ENCODE measurements at places on chromosomes 12 and 14. TPM values are rescaled to one million over a fixed set of nuclear protein-coding genes. Genes with fewer than 3 reads are reported as not detected.
A peak's percentile ranks its signal among the peaks of the same experiment; 100 is the strongest.

DNA sequence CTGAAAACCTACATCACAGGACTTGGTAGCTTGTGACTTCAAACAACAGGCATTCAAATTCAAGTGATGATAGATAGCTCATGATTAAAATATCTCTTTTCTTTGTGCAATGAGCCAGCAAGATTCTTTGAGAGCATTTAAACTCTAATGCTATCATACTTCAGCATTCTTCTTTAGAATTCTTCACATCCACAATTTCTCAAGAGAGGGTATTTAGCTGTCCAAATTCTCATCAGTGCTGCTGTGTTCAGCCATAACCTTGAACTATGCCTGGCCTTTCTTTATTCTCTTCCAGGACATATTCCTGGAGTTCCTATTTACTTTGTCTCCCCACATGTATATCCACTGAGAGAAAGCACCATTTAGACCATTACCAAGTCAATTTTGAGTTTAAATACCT lies 321.1 kb downstream of the EGLN3 start:
- DNase-seq, result no peak

GRCh38 chr12:97960741-97961608 lies 498.4 kb downstream of the RMST start:
- DNase-seq, result peak; percentile 53

Gene RHEBL1
- 2.1 TPM for total RNA-seq

- no peak for DNase-seq
Observed at GRCh38 chr12:55719371-55719770, 822 bp upstream of the RDH5 start.

DNA sequence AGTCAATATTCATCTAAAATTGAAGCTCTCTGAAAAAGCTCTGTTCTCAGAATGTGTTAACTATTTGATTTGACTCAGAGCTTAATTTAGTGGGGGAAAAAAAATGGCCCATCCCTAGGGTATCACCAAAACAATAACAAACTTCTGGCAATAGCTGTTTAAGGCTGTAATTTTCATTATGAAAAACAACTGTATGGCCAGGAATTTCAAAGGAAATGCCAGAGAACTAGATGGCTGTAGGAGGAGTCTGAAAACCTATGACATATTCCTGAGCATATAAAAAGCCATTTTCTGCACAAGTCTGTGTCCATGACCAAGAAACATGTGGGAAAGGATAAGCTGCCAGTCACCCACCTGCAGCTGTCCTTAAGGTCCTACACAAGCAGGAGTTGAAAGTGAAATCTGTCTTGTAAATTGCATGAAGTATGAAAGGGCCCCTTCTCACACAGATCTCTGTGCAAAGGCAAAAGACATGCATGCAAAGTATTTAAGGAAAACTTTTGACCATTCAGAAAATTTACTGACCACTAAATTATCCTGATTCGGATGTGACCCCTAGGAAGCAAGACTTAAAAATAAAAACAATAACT lies 299.1 kb downstream of the BTG1 start:
- no peak for DNase-seq

DNA sequence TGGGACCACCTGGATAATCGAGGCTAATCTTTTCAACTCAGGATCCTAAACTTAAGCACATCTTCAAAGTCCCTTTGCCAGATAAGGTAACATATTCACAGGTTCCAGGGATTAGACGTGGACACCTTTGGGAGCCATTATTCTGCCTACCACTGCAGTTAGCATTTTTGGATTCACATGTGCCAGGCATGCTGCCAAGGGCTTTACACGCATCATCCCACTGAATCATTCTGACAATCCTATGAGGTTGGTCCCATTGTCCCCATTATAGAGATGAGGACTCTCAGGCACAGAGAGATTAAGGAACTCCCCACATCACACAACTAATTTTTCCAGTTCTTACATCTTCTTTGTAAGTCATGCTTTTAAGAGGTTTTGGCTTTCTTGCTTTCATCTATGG lies 34.5 kb downstream of the RTN1 start:
- no peak for DNase-seq

Gene PELI2
- total RNA-seq, result 16.2 TPM

Gene LMO3
- 34.1 TPM for total RNA-seq

Gene STYK1
- total RNA-seq, result not detected

Gene RIPK3
- not detected for total RNA-seq

Gene GLT1D1
- 8.6 TPM for total RNA-seq

GRCh38 chr12:76546889-76547288 lies 12.7 kb downstream of the OSBPL8 start:
- no peak for DNase-seq

DNA sequence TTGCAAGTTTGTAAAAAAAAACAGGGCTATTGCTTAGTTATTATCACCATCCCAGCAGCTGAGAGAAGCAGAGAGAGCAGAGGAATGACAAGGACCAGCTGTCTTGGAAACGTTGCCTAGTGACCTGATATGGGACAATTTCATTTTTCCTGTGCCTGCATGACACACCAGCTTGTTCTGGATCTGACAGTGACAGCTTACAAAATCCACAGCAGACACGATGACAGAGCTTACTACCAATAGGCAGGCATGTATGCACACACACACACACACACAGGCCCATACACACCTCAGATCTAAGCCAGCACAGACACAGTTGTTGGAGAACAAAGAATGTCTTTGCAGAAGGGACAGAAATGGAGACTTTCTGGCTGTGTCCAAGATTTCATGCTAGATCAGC lies 25.4 kb downstream of the HSPB8 start:
- DNase-seq, result no peak

Gene OTOGL
- 0.12 TPM for total RNA-seq

- DNase-seq, result no peak
Observed at GRCh38 chr12:46364300-46364696, 8.3 kb downstream of the SLC38A2 start.

DNA sequence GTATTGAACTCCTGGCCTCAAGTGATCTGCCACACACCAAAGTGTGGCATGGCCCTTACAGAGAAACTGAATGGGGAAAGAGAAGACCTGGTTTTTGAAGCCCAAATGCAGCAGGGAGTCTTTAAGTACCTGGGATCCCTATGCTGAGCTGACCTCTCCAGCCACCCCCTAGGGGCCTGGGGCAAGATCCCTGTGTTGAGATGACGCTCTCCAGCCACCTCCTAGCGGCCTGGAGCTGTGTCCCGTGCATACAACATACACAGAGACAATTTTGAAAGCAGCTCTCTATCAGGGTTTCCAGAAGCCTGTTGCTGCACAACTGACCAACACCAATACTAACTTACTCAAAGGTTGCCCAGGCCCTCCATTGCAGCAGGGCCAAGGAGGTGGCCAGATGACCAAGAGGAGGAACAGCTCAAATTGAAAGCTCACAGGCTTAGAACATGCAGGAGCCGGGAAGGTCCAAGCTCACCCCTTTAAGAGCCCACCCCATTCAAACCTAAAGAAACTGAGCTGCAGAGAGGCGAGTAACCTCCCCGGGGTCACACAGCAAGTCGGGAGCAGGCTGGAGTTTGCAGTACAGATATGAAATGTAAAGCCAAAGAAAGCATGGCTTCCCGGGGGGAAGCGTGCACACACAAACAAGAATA lies 31.5 kb downstream of the TTC7B start:
- DNase-seq, result no peak

Gene DPY19L2
- total RNA-seq, result 23.2 TPM

DNA sequence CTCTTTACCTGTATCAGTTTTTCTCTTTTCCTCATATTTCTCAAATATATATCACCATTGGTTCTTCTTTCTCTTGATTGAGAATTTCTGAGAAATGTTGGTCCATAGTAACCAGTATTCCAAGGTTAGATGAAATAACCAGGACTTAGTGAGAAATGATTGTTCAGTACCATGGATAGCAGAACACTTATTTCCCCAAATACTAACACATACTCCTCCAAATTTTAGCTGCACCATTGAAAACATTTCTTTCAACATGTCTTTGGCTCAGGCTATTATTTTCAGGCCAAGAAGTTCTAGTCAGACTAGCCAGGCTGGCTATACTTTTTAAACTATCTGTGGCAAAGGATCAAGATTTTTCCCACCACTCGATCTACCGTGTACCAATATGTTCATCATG lies 113.3 kb downstream of the PTPRO start:
- no peak for DNase-seq

DNA sequence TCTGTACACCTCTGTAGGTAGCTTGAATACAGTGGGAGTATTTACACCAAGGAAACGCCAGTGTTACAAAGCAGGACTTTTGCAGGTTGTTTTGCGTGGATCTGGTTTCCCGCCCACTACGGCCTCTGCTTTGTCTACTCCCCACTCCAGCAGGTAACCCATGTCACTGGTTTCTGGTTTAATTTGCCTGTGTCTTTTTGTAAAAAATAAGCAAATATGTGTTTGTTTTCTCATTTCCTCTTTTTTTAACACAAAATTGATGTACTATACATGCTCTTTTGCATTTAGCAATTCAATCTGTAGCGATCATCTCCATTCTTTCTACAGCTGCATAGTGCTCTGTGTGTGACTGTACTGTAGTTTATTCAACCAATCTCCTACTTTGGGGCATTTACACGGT lies 43.4 kb upstream of the SCN8A start:
- no peak for DNase-seq

- no peak for DNase-seq
Observed at GRCh38 chr12:76929499-76929898, 50.7 kb upstream of the CSRP2 start.

Gene ATP5MC2
- total RNA-seq, result 596 TPM

GRCh38 chr12:130847112-130847511 lies 8.1 kb upstream of the STX2 start:
- no peak for DNase-seq

DNA sequence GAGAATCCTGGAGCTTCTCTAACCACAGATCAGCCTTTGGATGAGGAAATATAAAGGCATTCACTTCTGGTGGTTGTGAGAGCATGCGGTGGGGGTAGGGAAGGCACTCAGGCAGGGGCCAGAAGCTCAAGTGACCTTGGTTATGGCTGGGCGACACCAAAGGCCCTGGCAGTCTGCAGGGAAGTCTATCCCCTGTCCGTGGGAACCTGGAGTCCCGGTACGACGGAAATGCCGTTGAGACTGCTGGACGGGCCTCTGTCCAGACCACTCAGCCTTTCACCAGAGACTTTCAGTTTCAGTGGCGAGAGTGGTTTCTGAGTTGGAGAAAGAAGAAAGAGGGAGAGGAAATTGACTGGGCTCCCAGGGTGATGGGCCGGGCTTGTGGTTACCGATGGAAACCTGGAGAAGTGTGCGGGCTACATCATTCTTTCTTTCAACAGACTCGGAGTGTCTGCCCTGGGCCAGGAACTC lies 20.9 kb downstream of the ISCA2 start:
- no peak for DNase-seq

DNA sequence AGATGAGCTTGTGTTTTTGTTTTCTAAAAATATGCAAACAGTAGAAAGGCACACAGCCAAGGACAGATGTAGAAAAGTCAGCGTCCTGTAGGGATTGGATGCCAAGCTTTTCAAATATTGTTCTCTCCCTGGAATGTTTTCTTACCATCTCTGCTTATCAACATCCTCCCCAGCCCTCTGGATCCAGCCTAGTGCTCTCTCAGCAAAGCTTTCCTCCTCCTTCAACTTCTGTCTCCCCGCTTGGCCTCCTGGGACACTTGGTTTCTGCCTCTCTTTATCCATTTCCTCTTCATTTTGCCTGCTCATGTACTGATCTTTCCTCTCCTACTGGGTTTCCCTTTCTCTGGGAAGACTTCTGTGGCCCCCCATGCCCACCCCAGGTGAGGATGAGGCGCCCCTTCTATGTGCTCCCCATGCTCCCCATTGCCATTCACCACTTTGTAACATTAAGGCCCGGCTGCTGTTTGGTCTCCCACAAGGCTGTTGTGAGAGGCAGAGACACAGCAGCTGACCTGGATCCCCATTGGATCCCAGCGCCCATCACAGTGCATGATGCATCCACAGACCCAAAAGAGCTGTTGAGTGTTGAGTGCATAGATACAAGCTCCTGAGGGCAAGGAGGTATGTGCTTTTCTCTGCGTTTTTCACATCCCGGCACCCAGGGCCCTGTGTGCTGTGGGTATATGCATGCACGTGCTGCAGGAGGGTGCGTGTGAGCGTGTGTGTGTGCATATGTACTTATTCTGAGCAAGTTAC lies 38.2 kb downstream of the EVL start:
- no peak for DNase-seq

GRCh38 chr12:23083267-23083666 lies 458.3 kb downstream of the ETNK1 start:
- no peak for DNase-seq

Gene CIROP
- not detected for total RNA-seq

DNA sequence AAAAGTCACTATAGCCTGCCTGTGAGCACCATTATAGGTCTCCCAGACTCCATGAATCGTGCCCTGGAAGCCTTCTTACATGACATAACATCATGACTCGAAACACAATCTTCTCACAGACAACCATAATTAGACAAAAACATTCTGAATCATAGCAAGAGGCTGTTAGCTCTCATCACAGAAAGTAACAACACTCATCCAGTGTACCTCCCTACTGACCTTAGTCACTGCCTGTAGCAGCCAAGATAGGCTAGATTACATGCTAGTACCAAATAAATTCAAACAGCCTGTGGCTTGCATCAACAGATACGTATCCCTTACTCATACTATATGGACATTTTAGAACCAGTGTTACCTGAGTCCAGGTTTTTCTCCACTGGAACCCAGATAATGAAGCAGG lies 663.8 kb upstream of the FOXG1 start:
- no peak for DNase-seq

- no peak for DNase-seq
Observed at GRCh38 chr12:58248599-58248998, 307.2 kb downstream of the ATP23 start.

GRCh38 chr14:58243790-58244555 lies 670 bp upstream of the PSMA3 start:
- no peak for DNase-seq

Gene PEX5
- total RNA-seq, result 42.2 TPM

Gene RNASE3
- total RNA-seq, result not detected

Gene LIN52
- 22.3 TPM for total RNA-seq

- peak; percentile 43 for DNase-seq
Observed at GRCh38 chr12:6827982-6828780, at the start of gene P3H3. Gene P3H3, plus strand, starts transcription at chr12:6828407. Its CDS starts 34 bp downstream, at chr12:6828441.

Gene TMEM30B
- 0.07 TPM for total RNA-seq

Gene GPR68
- total RNA-seq, result 0.14 TPM

- DNase-seq, result no peak
Observed at GRCh38 chr14:94728950-94729349, 41.0 kb downstream of the GSC start.

DNA sequence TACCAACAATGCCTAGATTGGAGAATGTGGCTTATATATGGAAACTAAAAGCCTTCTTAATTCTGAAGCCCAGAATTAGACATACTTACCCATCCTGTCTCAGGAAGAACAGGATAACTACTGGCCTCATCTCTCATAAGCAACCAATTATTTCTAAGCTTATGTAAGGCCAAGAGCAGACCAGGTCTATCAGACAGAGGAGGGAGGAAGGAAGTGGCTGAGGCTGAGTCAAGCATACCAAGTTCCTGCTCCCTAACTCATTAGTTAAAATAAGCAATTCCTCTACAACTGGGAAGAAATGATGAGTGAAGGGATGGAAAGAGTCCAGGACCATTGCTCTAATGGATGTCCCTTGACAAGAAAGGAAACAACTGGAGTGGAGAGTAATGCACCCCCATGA lies 27.0 kb upstream of the INSM2 start:
- DNase-seq, result no peak

Gene DIO2
- 0.41 TPM for total RNA-seq

- no peak for DNase-seq
Observed at GRCh38 chr12:51884676-51885229, 3.1 kb upstream of the ANKRD33 start.

All from neural crest cell (in vitro differentiated cells).